ENCODE measurements at places on chromosomes 1 and 21. TPM values are rescaled to one million over a fixed set of nuclear protein-coding genes. Genes with fewer than 3 reads are reported as not detected.

Gene GNG4
- 0.25 TPM for total RNA-seq

Gene COL11A1
- not detected for total RNA-seq

Gene DNALI1
- total RNA-seq, result not detected

Gene CYP4A22
- not detected for total RNA-seq

Measured in NCI-H460 (cell line).